ENCODE measurements at places on chromosomes 1 and 21. TPM values are rescaled to one million over a fixed set of nuclear protein-coding genes. Genes with fewer than 3 reads are reported as not detected.

Gene HNRNPU
- 592 TPM for total RNA-seq

Gene FNBP1L
- 70.2 TPM for total RNA-seq

Gene ST3GAL3
- 17.1 TPM for total RNA-seq

Gene MNDA
- not detected for total RNA-seq

All from pulmonary artery endothelial cell (primary cell).